NT2/D1 (cell line): ENCODE measurements at places on chromosomes 12 and 14.
A peak's percentile ranks its signal among the peaks of the same experiment; 100 is the strongest.

DNA sequence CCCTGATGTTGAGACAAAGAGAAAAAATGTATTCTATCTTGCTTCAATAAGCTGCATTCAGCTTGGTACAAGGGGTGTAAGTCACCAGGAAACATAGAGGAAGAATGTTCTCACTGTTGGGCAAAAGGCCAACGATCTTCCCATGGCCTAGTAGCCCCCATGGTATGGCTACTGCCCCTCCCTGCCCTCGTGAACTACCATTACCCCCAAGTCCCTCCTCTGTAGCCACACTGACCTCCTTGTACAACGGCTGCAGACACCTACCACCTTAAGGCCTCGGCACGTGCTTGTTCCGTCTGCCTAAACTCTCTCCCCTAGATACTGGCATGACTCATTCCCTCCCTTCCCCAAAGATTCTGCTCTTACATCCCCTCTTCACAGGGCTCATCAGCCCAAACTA lies 81.9 kb upstream of the ANO2 start:
- DNase-seq, result no peak

GRCh38 chr12:75483431-75483830 lies 2.9 kb downstream of the GLIPR1 start:
- DNase-seq, result no peak

DNA sequence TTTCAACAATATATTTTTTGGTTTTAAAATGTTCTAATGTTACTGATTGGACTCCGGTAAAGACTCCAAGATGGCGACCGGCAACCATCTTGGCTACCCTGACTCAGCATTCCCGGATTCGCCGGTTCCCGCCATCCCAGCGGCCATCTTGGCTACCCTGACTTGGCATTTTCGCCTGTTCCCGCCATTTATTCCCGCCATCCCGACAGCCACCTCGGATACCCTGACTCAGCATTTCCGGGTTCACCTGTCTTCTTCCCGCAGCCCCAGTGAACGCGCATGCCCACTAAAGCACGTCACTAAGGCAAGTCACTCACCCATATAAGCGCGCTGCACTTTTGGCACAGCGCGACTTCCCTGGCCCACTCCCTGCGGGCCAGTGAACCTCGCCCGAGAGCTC lies 9.0 kb upstream of the LRFN5 start:
- no peak for DNase-seq

DNA sequence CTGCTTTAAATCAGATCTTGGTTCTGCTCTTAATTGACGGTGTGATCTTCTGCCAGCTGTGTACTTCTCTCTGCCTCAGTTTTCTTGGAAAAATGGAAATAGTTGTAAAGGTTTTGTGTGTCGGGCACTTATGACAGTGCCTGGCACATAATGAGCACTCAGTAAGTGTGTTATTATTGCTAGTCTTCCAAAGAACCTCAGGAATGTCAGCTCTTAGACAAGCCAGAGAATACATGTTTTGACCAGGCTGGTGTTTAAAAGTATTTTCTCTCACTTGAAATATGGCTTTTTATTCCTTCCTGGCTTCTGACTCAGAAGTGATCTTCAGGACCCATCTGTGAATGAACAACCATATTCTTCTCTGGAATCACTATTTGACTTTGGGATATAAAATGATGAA lies 304.1 kb downstream of the SNAPC1 start:
- no peak for DNase-seq

DNA sequence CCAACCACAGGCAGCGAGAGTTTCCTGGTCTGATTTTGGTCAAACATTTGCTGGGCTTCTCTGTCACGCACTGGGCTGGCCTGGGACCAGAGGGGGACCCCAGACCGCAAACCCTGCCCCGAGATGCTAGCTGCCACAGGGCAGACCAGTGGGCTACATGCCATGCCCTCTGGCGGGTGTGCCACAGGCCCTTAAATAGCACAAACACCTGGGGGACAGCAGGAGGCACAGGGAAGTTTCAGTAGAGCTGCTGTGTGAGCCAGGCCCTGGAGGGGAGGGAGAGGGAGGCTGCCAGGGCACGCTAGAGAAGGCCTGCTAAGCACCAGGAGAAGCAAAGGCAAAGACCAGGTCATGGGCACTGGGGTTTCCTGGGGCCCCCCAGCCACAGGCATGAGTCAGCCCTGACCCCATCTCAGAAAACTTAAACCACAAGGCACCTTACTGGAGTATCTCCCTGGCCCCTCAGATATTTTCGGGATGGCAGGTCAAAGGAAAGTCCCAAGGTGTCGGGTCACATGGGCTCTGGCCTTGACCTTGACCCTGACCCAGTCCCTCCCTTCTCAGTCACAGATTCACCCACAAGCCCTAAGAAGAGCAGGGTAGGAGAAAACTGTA lies 29.2 kb downstream of the ITPK1 start:
- DNase-seq, result no peak

DNA sequence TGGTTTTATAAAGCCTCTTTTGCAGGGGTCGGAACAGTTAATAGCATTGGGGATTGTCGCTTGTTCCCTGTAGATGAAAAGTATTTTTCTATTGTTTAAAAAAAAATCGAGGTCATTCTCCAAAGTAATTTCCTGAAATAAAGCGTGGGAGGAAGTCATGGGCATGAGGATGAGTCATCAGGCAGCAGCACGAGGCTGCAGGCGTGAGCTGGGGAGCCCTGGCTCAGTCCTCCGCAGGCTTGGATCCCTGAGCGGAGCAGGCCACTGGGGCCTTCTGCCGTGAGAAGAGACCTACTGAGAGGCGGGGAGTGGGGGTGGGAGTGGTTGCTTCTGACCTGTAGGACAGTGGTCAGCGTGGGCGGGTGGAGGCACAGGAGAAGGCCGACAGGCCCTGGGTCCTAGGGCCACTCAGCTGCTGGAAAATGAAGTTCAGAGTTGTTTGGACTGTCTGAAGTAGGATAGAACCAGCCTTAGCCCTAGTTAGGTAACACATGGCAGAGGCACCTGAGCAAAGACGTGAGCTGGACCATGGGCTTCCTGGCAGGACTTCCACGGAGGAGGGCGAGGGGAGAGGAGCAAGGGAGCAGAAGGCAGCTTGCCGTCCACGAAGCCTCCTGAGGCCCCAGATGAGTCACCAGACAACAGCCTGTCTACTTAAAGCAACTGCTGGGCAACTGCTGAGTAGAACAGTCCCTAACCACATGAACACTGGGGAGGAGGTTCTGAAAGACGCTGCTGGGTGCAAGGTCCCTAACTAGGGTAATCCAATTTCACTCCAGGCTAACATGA lies 21.1 kb upstream of the LGALS3 start:
- no peak for DNase-seq

- DNase-seq, result no peak
These were observed 32.5 kb upstream of the COL2A1 start for GRCh38 chr12:48036818-48037217.

DNA sequence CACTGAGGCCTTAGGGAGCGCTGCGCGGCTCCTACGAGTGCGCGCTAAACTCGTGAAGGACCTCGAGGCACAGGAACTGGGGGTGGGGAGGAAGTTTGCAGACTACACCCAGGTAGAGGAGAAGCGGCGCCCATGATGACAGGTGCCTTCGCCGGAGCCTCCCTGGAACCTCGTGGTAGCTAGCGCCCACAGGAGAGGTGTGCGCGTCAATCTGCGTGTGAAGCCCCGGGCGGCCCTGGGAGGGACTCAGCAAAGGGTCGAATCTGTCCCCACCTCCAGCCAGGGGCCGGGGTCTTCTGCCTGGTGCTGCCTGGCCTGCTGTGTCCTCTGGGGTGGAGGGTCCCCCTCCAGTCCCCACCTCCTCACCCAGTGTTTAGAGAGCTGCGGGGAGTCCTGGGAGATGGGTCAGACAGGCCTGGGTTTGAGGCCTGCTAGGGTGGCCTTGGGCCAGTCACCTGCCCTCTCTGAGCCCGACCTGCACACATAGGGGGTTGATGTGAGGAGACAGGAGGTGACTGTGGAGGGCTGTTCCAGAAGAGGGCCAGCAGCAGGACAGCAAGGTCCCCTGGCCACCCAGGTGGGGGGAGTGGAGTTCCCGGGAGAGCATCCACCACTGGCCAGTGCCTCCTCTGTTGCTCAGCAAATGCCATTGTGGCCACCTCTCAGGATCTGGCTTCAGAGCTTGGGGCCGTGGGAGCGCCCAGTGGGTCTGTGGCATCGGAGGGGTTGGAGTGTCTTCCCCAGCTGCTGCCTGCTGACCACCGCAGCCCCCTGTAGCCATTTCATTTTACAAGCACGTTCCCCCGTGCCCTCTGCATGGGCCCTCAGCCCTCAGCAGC lies 20.2 kb upstream of the KIF26A start:
- DNase-seq, result no peak

- DNase-seq, result peak; percentile 48
These were observed 27.3 kb upstream of the ST8SIA1 start for GRCh38 chr12:22361785-22362184.

DNA sequence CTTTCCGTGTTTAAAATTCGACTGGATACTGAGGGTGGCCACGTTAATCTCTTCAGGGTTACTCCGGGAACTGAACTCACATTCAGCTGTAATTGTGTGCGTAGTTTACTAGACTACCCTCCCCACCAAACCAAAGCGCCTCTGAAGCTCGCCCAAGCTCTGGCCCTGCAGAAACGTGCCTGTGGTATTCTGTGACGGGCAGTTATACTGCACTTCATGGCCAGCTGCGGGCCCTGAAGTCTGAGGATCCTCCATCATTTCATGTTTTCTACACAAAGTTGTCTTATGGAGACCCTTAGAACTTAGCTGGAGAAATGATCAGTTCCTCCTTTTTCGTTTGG lies 688 bp downstream of the ZNF26 start:
- DNase-seq, result no peak

- DNase-seq, result no peak
These were observed 58.8 kb downstream of the TECPR2 start for GRCh38 chr14:102421411-102422057.

DNA sequence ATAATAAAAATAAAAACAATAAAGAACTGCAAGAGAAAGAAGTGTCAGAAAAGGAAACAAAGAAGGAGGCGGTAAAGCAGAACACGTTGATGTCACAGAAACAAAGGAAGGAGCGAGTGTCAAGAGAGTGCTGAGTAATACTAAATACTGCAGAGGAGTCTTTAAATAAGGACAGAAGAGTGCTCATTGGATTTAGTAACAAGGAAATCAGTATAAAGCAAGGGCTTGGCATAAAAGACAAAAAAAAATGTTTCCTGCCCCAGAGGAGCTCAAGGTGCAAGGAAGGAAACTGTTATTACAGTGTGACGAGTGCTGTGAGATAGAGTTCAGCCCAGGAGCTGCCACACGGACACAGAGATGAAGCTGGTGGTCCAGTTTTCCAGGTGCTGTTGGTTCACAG lies 8.4 kb upstream of the TUBA1A start:
- DNase-seq, result no peak

DNA sequence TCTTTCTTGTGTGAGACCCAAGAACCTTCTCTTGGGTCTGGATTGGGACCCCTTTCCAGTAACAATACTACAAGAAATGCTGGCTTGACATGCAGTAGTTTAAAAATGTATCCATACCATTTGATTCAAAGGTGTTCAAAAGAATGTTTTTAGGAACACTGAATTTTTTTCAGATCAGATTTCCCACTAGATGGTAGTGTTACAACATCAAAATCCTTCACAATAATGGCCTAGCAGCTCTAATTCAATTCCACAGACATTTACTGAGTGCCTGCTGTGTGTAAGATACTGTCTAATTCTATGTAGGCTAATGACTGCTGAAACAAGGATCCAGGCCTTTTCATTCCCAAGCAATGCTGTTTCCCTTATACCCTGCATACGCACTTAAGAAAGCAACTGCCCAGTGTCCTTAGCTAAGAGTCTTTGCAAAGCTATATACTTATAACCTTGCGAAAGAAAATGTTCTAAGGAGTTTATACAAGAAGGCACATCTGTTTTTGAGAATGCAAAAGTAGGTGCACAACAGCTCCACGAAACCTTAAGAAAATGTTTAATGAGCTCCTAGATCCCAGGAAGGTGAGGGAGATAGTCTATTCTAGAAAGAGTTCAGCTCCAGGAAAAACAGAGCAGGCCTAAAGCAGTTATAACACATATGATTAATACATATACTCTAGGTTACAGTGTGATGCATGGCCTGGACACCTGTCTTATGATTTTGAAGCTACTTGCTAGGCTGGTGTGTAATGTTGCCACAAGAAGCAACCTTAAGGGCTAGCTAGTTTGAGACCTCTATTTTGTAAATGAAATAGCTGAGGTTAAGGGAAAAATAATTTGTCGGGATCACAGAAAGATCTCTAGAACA lies 50.9 kb upstream of the PKP2 start:
- peak; percentile 46 for DNase-seq

DNA sequence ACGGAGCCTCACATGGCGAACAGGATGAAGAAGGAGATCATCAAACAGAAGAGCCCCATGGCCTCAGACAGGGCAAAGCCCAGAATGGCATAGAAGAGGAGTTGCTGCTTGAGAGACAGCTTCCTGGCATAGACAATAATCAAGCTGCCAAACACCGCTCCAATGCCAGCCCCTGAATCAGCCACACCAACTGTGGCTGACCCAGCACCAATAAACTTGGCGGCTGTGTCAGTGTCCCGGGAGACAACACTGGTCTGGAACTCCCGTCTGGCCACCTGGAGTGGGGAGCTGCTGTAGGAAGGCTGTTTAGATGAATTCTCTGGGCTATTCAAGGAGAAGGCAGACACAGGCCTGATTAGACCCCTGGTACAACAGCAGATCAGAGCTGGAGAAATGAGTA lies 100.1 kb downstream of the HEATR5A start:
- DNase-seq, result no peak
